ENCODE measurements at places on chromosomes 2 and 18.

GRCh38 chr2:134432435-134432883, 178.6 kb downstream of the MGAT5 start:
- no peak for DNase-seq

DNA sequence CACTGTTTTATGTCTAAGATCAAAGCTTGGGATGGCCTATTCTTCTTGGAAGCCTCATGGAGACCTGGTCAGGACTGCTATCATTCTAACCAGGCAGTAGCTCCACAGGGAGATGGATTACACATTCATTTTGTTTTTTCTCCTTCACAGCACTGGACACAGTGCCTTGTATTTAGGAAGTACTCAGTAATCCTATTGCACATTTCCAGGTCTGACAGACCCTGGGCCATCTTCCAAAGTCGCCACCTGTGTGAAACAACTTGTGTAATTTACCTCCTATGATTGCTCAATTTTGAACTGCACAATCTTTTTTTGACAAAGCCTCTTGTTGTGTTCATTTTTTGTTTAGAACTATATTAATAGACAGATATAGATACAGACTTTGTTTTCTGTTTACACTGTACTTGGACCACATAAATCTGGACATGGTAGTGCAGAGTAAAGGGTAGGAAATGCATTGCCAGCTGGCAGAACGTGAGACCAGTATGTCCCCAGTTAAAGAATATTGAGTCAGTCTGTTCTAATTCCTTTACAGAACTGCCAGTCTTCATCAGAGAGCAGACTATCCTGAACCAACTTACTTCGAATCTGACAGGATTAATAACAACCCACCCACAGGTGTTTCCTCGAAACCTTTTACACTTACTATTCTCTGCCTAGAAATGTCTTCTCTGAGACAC, 277.8 kb upstream of the CYRIA start:
- no peak for DNase-seq

DNA sequence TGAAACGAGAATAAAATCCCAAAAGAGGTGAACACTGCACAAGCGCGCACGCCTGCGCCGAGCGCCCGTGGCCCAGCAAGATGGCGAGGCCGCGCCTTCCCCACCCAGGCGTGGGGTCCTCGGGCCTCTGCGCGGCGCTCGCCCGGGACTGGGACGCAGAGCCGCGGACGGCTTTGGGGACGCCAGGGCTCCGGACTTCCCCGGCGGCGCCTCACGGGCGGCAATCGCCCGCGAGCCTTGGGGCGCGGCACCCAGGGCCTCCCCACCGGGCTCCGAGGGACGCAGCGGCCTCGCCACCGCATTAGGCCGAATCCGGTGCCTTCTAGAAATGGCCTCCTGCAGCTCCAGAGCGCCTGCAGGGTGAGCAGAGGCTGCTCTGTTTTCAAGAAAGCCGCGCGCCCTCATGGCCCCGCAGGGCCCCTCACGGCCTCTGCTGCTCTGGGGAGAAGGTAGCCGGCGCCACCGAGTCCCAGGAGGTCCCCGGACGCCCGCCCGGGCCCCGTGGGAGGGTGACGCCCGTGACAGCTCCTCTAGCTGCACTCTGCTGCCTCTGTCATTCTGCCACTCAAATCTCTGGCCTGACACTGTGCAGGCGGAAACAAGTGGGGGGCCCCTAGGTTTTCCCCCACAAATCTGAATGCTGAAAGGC, 35.9 kb upstream of the POMC start:
- no peak for DNase-seq

DNA sequence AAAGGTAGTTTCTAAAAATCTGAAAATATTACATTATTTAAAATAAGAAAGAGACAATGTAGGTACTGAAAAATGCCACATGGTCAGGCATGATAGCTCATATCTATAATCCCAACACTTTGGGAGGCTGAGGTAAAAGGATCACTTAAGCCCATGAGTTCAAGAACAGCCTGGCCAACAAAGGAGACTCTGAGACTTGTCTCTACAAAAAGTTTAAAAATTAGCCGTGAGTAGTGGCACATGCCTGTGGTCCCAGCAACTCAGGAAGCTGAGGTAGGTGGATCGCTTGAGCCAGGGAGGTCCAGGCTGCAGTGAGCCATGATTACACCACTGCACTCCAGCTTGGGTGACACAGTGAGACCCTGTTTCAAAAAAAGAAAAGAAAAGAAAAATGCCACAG, 21.8 kb downstream of the ATAD2B start:
- DNase-seq: no peak

Data from stimulated activated naive CD4-positive, alpha-beta T cell treated with Interleukin-2 at 50 U/mL for 16 hours (primary cell).